Cardiac septum (tissue), 1 donor: ENCODE measurements at places on chromosomes 6 and 20.
A peak's percentile ranks its signal among the peaks of the same experiment; 100 is the strongest.

DNA sequence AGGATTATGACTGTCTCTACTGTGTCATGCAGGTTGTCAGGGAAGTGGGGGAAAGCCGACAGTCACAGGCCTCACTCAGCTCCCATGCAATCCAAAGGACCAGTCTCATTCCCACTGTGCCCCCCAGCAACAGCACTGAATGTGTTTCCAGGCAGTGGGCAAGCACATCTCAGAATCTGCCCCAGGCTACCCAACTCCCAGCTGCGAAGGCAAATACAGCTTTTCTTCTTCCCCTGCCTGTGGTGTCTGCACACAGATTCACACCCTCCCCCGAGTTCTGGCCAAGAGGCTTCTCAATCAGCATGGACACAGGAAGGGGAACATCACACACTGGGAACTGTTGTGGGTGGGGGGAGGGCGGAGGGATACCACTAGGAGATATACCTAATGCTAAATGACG is 75.3 kb downstream of the SNAP91 start:
- DNase-seq: no peak

GRCh38 chr6:36757206-36757605 is 59.6 kb downstream of the RAB44 start:
- no peak for DNase-seq

DNA sequence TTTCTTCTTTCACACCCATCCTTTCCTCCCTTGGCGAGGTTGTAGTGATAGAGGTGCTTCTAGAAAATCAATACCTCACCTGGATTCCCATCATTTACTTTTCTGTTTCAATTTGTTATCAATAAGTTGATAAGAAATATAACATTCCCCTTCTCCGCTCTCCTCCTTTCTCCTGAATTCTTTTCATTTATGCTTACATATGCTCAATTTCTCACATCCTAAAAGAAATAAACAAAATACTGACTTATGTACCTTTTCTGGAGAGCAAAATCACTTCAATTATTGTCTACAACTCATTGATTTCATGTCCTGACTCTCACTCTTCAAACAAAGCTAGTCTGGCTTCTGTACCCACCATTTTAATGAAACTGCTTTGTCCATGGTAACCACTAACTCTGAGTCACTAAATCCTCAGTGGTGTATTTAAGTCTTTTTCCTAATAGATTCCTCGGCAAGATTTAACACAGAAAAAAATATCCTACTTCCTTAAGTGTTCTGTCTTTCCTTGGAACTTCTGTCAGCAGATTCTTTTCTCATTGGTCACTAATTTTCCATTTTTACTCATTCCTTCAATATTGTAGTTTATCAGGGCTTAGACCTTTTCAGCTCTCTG is 289.6 kb downstream of the RFPL4B start:
- no peak for DNase-seq

GRCh38 chr6:71294121-71294523 is 5.5 kb downstream of the OGFRL1 start:
- DNase-seq: no peak

- no peak for DNase-seq
These were observed 108.2 kb downstream of the NRN1 start for GRCh38 chr6:5898563-5898962.

- DNase-seq: no peak
These were observed 646 bp downstream of the HEY2 start for GRCh38 chr6:125749865-125750691.

- peak; percentile 82 for DNase-seq
These were observed 4.5 kb upstream of the SYS1 start for GRCh38 chr20:45358282-45359068.

DNA sequence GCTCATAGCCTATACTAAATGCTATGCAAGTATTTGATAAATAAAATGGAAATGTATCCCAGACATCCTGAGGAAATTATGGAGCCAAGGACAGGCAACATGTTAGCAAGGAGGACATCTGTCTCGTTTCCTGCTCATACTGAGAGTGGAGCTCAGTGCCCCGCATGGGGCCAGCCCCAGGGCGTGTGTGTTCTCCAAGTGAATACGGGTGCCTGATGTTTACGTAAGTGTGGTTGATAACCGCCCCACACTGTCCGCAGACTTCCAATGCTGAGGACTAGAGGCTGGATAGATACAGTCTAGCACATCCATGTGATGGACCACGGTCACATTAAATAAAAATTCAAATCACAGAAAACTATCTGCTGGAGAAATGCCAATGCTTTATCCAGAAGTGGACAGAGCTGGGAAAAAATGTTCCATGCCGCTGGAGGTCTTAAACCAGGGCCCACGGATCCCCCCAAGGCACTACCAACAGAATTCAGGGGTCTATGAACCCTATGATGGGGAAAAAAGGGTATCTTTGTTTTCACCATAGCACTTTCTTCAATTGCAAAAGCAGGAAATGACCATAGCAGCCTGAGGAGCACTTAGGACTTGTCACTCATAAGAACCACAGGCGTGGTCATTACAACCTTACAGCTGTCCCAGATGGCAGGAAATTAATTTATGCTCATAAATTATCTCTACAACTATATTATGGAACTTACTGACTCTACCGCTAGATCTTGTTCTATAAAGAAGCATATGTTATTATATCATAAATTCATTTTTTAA is 24.9 kb downstream of the TGM2 start:
- peak; percentile 22 for DNase-seq

GRCh38 chr20:61123751-61124368 is 128.2 kb upstream of the CDH4 start:
- peak; percentile 63 for DNase-seq

- DNase-seq: no peak
These were observed 99.2 kb upstream of the SYNDIG1 start for GRCh38 chr20:24370249-24370648.

- DNase-seq: no peak
These were observed 46.2 kb upstream of the CEP85L start for GRCh38 chr6:118697554-118697953.

DNA sequence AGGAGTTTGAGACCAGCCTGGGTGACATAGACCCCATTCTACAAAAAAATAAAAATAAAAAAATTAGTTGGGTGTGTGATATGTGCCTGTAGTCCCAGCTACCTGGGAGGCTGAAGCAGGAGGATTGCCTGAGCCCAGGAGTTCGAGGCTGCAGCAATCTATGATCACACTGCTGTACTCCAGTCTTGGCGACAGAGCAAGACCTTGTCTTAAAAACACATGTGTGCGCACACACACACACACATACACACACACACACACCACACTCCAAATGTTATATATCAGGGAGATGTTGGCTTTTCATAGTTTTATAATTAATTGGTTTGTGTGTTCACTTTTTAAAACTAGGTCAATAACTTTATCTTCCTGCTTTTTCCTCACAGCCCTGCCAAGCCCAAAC is 110.5 kb downstream of the RTN4IP1 start:
- no peak for DNase-seq

DNA sequence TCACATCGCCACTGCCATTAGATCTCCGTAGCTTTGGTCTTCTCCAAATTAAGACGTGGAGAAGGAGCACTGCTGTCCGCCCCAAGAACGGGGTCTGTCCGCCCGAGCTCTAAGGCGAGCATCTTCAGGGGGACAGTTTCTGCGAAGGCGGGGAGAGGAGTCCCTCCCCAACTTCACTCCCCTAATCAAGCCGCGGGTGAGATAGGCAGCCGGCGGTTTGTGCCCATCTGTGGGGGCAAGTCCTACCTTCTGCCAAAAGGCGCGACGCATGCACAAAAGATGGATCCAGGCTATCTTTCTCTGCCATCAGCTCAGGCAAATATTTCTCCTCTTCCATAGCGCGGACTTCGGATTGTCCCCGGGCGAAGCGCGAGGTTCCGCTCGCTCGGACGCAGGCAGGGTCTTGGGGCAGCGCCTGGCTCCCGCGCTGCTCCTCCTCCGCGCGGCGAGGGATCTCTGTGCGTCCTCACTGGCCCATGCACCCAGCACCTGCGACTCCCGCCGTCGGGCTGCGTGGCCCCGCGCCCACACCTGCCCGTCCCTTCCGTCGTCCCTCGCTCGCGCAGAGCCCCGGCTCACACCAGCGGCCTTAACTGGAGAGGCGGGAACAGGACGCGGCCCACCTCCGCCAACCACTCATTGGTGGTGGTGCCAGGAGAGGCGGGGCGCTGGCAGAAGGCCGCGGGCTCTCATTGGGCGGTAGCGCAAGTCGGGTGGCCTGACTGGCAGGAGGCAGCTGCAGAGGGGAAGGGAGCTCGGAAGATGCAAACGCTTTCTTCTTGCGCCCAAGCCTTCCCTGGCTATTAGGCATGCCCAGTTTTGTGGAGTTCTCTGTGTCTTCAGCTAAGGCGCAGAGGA is at the start of gene KHDRBS2:
Gene KHDRBS2 (minus strand): TSS at position 614 of the 858 bp plus-strand sequence.
- peak; percentile 78 for DNase-seq

DNA sequence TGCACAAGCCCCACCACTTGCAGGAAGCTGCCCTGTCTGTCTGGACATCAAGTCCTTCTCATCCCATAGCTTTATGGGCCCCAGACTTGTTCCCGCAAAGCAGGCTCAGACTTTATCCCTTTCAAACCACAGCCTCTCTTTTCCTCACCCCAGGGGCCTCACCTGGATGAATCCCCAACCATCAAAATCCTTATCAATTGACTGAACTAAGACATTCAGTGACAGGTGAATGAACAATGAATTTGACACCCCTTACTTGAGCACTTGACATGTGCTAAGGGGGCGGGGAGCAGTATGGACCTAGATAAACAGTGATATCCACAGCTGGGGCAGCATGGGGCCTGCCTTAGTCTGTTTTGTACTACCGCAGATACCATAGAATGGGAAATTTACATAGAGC is 5.0 kb downstream of the RAB44 start:
- no peak for DNase-seq

DNA sequence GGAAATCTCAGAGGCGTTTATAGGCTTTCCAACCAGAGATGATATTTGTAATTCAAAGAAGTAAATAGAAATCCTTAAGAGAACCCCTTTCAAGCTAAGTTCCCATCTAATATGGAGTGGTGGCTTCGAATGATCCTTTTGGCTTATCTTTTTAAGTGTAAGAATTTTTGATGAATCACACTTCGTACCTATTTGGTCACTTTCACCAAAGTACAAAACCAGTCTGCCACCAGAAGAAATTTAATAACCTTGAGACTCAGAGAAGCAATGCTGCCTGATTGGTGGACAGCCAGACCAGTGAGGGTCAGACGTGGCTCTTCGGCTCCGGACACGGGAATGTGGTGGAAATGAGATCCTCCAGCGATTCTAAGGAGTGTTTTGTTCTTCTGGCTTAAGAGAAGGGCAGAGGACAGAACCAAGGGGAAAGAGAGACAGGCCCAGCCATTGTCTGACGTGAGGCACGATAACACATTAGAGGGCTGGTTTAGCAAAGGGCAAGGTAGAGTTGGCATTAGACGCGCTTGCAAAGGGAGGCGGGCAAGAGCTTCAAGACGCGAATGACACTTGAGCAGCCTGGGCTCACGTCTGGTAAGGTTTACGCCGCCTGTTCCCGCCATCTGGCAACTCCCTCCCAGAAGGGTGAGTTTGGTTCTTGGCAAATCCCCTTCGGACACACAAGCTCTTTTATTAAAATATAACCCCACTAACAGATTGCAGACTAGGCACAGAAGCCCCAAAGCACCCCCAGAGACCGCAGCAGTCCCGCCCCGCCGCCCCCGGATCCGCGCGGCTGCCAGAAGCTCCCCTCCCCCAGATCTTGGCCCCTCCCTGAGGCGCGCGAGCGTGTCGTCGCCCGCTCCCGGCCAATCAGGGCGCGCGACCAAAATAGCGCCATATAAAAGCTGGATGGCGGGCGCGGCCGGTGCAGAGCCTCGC is 50.0 kb upstream of the EZR start:
- DNase-seq: no peak
